Fibroblast of lung (primary cell): ENCODE measurements at places on chromosomes 3 and 15.

DNA sequence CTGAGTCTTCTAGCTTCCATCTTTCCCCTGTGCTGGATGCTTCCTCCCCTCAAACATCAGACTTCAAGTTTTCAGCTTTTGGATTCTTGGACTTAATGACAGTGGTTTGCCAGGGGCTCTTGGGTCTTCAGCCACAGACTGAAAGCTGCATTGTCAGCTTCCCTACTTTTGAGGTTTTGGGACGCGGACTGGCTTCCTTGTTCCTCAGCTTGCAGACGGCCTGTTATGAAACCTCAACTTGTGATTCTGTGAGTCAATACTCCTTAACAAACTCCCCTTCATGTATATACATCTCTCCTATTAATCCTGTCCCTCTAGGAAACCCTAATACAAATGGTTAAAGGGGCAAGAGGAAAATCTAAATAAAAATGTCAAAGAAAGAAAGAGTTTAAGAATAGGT lies 100.1 kb downstream of the ABI3BP start:
- DNase-seq = no peak

DNA sequence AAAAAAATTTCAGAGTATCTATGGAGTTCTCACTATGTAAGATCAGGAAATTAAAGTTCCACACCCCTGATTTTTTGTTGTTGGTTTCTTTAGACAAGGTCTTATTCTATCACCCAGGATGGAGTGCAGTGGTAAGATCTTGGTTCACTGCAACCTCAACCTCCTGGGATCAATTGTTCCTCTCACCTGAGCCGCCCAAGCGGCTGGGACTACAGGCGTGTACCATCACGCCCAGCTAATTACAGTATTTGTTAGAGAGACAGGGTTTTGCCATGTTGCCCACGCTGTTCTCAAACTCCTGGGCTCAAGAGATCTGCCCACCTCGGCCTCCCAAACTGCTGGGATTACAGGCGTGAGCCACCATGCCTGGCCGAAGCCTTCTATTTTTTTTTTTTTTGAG lies 12.4 kb downstream of the QRICH1 start:
- no peak for DNase-seq

DNA sequence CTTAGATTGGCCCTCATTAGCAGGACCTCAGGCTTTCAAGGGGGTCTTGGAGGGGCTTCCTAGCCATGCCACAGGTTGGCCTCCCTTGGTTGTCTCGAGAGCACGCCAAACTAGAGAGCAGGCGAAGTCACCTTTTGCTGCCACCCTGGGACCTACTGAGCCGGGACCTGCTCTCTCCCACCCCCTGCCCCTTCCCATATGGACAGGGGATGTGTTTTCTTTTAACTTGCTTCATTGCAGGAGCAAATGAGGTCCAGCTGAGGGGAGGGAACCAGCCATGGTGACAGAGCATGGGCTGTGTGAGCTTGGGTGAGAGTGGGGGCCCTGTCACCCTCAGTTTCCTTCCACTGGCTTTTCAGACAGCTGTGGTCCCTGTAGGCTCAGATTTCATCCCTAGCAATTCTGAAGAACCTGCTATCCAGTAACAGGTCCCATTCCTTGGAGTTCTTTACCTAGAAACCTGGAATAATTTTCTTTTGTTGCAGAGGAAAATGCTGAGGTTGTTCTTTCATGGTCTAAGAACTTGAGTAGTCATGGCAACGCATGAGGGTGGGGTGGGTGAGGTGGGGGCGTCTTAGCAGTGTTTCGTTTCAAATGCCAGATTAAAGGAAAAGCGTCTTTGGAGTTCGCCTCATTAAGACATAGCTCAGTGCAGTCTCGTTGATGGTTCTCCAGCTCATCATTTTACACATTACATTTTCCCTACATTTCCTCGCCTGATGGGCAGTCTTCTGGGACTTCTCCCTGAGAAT lies 20.1 kb upstream of the MAGEF1 start:
- DNase-seq = no peak

GRCh38 chr3:194756791-194757325 lies 71.2 kb downstream of the FAM43A start:
- DNase-seq = no peak

DNA sequence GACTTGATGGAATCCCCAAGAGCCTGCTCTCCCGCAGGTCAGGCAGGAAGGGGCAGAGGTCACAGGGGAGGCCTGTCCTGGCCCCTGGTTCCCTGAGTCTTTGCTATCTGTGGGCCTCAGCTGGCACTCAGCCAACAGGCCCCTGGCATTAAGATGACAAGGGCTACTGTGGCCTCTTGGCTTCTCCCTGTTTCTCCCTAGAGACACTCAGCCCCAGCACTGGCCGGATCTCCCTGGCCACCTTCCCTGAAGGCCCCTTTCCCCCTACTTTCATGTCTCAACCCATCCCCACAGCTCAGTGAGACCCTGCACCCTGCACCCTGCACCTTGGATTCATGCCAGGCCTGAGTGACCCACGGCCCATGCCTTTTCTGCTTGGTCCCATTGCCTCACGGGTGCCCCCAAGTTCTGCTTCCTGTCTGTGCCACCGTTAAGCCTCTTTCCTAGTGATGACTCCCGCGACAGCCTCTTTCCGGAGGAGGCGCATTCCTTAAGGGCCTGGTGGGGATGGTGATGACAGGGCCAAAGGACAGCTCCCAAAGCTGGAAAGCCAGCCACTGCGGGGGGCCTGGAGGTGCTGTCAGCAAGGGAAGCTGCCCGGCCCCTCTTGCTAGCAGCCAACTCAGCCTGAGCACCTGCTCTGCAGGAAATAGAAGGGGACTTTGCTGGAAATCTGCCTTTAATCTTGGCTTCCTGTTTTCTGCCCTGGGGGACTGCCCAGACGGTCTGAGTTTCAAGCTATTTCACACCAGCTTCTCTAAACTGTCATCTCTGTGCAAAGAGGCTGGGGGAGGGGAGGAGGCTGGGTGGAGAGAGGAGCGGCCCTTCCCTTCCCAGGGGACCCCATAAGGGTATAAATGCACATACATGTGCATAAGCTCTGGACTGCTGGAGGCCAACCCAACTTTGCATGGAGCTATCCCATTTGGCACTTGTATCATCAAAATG lies 4.8 kb upstream of the CSK start:
- no peak for DNase-seq

GRCh38 chr15:63977119-63977518 lies 69.2 kb downstream of the DAPK2 start:
- DNase-seq = no peak

DNA sequence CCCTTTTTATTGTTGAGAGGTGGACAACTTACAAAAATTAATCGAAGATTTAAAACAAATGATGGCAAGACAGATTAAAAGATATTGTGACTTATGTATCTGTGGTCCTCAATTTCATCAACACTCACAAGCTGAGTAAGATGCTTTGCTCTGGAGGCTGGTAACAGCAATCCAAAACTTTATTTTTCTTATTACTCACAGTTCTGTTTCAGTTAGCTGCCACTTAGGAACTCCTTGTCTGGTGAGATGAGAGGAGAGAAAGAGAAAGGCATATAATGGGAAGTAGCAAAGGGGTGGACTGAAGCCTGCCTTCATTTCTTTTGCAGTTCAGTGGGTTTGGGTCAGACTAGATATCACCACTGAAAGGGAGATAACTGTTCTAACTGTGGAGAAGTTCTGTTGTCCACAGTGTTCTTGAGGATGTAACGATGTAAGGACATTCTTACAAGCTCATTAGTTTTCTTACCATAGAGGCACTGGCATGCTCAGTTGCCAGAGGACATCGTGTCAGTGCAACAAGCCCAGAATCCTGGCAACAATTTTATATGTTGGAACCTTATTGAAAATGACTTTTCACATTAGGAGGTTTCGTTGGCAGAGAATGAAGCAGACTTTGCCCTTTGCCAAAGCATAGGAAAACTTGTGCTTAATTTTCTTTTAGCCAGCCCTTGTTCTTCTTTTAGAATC lies 93.6 kb downstream of the PLCL2 start:
- peak; percentile 19 for DNase-seq

- no peak for DNase-seq
Measured at GRCh38 chr3:33095436-33095835, 1.5 kb downstream of the GLB1 start.

- no peak for DNase-seq
Measured at GRCh38 chr3:19432669-19433068, 284.4 kb downstream of the KCNH8 start.

DNA sequence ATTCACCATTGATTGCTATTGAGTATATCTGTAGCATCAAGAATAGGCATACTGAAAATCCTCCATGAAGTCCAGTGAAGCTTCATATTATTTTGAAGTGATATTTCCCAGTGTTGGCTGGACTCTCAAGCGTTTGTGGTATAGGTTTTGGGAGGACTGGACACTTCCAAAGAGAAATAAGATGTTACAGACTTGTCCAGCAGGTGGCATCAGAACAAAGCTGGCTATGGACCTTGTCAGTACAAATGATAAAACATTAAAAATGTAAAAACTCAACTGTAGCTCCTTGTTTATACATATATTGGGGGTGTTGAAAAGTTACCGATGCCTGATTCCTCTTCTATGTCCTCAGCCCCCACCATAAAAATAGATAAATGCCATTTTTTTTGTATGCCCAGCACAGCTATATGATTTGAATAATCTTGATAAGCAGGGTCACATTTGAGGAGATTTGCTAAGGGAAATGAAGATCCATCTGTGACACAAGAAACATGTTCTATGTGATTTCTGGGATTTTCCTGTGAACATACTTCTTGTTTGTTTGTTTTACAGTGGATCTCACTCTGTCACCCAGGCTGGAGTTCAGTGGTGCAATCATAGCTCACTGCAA lies 54.5 kb upstream of the GOLGA6B start:
- peak; percentile 71 for DNase-seq

DNA sequence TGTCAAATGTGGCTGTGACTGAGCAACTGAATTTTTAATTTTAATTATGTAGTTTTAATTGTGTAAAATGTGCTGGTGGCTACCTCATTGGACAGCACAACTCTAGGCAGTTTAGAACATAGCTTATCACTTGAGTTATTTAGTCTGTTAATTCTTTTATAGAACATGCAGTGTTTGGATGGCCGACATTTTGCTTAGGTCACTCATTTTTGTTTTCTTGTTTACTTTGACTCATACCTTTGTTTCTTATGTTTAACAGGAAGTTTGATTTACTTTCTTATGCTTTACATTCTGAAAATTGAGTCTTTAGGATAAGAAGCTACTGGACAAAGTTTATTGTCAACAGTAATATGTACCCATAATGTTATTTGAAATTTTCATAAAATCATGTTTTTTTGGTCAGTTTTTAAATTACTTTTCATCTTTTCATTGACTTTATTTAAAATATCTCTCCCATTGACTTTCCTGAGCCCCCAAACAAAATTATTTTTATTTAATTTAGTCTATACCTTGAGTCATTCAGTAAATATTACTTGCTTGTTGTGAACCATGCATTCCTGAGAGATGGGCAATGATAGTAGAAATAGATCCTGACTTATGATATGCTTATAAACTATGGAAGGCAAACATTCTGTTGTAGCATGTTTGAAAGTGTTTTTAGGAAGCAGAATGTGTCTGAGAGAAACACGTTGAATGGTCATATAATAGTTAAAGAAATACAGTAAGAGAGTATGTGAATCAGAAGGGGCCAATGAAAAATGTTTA lies 60.6 kb downstream of the TCF12 start:
- DNase-seq = peak; percentile 64

DNA sequence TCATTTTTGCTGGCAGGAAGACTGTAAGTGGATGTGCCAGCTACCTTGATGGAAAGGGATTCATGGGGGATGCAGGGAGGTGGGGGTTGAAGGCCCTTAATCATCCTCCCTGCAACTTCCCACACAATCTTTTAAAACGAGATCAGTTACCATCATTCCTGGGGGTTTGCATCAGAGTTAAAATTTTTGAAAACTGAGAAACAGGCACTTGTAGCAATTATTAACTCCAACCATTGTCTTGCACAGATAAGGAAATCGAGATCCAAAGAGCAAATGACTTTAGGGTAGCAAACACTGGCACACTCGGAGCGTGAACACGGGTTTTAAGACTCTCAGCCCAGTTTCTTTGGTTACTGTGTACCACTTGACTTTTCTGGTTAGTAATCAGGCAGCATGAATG lies 41.9 kb downstream of the GPD1L start:
- no peak for DNase-seq

DNA sequence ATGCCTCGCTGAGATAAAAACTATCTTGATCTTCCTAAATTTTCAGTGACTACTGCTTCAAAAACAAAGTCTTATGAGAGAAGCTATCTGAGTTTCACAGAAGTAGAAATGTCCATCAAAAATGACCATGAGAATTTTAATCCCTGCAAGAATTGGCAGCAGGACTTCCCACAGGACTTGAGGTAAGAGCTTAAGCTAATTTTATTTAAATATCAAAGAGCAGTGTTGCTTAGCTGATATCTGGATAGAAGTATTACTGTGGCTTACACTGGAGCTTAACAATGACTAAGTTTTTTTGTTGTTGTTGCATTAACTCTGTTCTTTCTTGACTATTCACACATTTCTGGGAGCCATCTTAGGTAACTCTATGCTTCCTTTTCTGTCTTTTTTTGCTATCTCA lies 60.8 kb upstream of the EPHA3 start:
- DNase-seq = no peak

GRCh38 chr3:180250172-180250571 lies 213.4 kb upstream of the PEX5L start:
- no peak for DNase-seq

DNA sequence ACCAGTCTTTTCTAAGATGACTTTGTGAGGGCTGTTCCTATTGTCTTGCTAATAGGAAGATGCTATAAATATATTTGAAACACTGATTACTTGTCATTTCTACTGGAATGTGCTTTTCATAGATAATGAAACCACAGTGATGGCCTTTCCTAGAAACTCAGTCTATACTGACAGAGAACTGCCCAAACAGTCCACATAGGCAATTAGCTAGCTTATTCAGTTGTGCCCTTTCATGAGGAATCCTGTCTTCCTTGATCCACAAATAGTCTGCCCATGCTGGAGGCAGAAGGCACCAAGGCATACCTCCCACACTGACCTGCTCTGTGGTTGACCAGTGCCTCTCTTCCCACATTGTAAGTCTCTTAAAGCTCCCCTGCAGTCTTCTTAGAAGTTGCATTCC lies 135.9 kb downstream of the CMSS1 start:
- DNase-seq = no peak

DNA sequence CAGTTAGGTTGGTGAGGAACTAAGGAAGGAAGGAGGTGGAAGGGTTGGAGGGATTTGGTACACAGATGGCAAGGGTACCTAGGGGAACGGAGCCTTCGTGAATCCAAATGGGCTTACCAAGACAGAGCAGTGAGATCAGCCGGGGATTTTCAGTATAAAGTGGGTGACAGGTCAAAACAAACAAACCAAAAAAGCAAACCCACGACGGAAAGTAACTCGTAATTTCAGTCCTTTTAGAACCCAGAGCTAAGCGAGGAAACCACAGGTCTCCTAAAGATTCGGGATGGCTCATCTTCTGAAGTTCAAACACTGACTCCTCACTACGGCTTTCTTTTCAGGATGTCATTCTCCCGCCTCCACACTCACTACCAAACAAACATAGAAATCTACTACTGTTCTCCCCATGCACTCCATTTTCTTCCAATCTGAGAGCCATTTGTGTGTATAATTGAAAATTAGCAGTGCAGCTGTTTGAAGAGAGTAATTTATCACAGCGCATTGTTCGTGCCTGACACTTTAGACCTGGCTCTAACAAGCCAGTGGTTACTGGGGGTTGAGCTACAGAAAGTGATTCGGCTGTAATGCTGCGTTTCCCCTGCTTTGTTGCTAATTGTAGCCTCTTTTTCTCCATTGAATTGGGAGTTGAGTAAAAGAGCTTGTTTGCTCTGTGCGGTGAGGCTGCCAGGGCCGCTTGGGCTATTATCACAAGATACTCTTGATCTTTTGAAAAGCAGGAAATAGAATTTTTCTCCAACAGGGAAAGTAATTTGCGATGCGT lies 64.7 kb upstream of the CCDC39 start:
- DNase-seq = no peak
